NCI-H1436 treated with DMSO at 0.1 percent for 48 hours (cell line): ENCODE measurements at places on chromosomes 1 and 21.

DNA sequence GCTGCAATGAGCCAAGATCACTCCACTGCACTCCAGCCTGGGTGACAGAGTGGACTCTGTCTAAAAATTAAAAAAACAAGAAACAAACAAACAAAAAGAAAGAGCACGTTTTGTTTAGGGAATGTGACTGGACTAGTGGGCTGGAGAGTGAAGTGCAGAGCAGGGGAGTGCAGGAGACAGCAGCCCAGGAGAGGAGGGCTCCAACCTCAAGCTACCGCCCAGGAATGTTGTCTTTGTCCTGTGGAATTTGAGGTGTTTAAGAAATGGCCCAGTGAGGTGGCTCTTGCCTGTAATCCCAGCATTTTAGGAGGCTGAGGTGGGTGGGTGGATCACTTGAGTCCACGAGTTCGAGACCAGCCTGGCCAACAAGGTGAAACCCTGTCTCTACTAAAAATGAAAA lies 42.4 kb upstream of the MTF2 start:
- DNase-seq = no peak

- no peak for DNase-seq
Observed at GRCh38 chr1:34863501-34863900, 4.0 kb upstream of the SMIM12 start.

GRCh38 chr1:7233646-7234470 lies 448.6 kb downstream of the CAMTA1 start:
- DNase-seq = no peak

- no peak for DNase-seq
Observed at GRCh38 chr1:45322486-45323040, 4.1 kb upstream of the HPDL start.

DNA sequence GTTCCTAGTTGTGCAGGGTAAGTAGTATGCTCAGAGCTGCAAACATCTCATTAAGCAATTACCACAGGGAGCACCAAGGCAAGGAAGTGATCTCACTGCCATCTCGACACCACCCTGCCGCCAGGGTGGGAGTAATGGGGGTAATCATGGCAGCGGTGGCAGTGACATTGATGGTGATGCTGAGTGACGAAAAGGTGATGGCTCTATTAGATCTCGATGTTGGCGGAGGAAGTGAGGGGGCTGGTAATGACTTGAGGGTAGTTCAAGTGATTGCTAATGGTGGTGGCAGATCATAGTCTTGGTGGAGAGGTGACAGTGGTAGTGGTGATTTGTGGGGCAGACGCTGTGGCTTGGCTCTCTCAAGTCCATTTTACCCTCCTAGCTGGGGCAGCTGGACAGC lies 25.4 kb upstream of the TENT5B start:
- DNase-seq = no peak

DNA sequence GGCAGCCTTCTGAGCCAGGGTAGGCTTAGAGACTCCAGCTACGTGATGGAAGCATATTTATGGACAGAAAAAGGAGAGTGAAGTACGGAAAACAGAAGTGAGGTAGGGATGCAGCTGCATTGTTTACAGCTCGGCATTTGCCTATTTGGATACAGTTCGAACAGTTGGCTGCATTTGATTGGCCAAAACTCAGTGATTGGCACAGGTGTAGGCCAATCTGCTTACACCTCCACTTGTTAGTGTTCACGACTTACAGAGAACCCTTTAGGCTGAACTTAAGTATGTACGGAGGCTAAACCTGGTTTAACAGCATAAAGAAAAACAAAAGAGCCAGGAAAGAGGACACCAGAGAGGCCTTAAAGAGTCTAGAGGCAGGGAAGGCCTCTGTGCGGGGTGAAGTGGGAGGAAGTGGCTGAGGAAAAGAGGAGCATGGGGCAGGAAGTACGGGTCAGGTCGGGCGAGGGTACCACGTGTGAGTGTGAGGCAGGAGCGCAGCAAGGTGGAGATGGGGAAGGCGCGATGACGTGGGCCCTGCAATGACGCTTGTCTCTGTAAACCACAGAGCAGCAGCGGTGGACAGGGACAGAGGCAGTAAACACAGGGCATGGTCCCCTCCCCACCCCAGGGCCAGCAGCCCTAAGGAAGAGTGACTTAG lies 32.0 kb downstream of the RSPH1 start:
- DNase-seq = peak; percentile 51

- DNase-seq = no peak
Observed at GRCh38 chr1:215501496-215501895, 65.6 kb upstream of the KCTD3 start.

- DNase-seq = no peak
Observed at GRCh38 chr1:20416706-20417105, 69.3 kb downstream of the CAMK2N1 start.

GRCh38 chr1:180365039-180365438 lies 135.0 kb downstream of the LHX4 start:
- DNase-seq = no peak

DNA sequence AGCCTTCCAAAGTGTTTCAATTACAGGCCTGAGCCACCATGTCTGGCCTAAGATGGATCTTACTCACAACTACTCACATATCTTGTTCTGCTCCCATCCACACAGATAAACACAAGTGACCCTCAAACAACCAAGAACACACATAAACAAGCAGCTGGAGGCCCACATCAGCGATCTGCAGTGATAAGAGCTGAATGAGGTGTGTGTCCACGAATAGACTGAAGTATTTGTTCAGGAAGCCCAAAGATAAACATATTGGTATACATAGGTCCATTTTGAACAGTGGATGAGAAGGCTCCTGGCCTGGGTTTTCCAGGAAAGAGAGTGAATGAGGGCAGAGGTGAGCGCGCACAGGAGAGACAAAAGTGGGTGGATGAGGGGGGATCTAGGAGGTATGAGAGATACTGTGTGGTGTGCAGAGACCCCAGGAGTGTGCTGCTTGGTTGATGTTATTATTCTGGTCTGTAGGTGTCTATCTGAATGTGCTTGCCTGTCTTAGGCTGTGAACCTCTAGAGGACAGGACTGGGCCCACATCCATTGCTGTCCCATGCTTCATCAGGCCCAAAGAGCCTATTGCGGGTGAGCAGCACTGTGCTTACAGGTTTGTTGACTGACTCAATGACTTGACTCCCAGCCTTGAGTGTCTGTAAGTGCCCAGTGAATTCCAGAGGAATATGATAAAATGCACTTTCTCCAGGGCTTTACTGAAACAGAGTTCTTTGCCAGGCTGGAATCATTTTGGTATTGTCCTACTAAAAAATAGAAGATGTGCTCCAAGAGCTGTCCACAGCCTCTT lies 79.9 kb upstream of the ATP1A1 start:
- DNase-seq = no peak

DNA sequence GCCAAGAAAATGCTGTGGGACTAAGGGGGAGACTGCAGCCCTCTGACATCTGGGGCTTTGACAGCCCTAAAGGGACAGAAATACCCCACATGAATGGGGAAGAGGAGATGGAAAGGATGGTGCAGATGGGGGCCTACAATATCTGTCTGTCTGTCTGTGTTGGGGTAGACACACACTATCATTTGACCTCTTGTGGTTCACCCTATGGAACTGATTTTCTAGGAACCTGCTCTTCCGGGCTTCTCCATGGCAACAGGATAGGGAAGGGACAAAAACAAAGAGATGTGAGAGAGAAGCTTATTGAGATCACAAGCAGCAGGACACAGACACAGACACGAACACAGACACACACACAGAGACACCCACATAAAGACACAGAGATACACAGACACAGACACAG lies 17.1 kb downstream of the KIF21B start:
- DNase-seq = no peak

DNA sequence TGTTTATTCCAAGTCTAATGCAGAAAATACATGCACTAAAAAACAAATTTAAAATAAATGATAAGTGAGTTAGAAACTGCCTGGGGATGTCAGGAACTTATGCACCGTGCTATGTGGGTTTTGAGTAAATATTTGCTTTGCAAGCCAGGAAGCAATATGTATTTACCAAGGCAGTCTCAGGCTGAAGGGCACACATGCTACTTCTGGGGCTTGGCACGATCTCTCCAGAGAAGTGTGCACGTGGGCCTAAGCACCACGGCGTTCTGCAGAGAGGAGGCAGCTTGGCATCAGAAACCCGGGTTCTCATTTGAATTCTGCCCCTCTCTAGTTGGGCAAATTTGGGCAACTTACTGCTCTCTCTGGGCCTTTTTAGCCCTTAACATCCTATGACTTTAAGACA lies 72.6 kb upstream of the ROR1 start:
- peak; percentile 34 for DNase-seq

GRCh38 chr1:57423135-57423655 lies 665 bp downstream of the DAB1 start:
- no peak for DNase-seq

DNA sequence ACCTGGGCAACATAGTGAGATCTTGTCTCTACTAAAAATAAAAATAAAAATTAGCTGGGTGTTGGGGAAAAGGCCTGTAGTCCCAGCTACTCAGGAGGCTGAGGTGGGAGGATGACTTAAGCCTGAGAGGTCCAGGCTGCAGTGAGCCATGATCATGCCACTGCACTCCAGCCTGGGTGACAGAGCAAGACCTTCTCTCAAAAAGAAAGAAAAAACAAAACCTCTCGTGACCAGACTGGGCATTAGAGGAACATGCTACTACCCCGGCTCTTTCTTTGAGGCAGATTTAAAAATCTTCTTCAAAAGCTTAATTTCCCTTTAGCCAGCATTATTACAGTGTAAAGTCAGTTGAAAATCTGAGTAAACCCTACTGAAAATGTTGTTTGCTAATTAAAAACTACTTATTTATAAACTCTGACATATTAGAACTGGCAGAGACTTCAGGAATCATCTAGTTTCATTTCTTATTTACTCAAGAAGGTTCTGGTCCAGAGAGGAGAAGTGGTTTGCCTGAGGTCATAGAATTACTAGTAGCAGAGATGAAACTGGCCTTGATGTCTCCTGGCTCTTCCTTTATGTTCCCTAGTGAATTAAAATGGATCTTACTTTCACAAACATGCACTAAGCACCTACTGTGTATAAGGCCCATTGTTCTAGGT lies 11.6 kb upstream of the ELAVL4 start:
- no peak for DNase-seq

DNA sequence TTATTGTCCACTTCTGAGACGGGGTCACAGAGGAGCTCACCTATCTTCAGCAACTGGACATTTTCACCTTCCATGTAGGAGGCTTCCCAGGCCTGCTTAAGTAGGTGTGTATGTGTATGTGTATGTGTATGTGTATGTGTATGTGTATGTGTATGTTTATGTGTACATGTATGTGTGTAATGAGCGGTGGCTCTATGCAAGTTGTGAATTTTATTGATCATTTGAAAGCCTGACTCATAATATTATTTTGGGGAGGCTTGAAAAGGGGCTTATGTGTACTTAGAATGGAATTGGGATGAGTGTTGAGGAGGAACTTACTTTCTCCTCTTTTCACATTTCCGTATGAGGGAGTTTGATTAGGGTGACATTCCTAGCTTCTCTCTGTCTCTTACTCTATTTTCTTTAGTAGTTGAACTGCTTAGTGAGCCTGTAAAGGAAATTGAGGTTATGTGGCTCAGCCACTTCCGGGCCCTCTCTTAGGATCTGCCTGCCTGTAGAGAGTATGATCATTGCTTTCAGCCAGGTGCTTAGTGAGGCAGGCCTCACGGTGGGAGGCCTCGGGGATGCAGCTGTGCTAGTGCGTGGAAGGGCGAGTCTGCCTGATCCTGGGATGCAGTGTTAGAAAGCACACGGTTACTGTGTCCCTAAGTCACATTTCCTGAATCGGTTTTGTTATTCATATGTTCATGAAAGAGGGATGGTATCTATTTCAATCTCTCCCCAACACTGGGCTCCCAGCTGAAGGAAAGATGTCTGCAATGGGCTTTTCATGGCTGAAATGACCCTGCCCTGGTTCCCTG lies 61.0 kb downstream of the IER5 start:
- no peak for DNase-seq

DNA sequence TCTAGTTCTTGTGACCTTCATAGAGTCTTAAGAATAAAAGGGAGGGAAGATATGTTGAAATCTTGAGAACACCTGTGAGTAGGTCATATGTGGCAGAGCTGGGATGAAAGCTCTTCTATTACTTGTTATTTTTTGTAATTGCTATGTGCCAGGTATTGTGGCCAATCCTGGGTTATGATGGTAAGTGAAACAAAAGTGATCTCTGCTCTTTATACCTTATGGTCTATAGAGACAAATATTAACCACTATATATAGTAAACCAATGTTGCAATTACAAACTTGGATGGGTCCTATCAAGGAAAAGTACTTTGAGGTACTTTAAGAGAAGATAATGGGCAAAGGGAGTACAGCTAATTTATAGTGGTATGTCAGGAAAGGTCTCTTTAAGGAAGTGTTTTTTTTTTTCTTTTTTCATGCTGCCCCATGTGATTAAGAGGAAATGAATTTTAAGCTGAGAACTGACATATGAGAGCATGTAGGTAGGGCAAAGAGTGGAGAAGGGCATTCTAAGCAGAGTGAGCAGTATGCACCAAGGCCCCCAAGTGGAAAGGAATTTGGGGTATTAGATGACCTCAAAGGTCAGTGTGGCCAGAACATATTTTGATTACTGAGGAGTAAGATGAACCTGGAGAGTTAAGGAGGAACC lies 43.3 kb downstream of the POU2F1 start:
- DNase-seq = no peak

GRCh38 chr21:27219068-27219467 lies 252.2 kb upstream of the ADAMTS5 start:
- no peak for DNase-seq

GRCh38 chr1:42529724-42530181 lies 66.7 kb downstream of the CCDC30 start:
- no peak for DNase-seq
